Stimulated activated memory B cell treated with anti-CD40 and anti-IgM and Interleukin-4, amounts not matched to agents 10 μg/mL and 1 μg/mL and 100 μg/mL, for 72 hours (primary cell): ENCODE measurements at places on chromosomes 3 and 15.

GRCh38 chr3:169848741-169849140 lies 21.0 kb downstream of the LRRC31 start:
- ATAC-seq, result no peak

DNA sequence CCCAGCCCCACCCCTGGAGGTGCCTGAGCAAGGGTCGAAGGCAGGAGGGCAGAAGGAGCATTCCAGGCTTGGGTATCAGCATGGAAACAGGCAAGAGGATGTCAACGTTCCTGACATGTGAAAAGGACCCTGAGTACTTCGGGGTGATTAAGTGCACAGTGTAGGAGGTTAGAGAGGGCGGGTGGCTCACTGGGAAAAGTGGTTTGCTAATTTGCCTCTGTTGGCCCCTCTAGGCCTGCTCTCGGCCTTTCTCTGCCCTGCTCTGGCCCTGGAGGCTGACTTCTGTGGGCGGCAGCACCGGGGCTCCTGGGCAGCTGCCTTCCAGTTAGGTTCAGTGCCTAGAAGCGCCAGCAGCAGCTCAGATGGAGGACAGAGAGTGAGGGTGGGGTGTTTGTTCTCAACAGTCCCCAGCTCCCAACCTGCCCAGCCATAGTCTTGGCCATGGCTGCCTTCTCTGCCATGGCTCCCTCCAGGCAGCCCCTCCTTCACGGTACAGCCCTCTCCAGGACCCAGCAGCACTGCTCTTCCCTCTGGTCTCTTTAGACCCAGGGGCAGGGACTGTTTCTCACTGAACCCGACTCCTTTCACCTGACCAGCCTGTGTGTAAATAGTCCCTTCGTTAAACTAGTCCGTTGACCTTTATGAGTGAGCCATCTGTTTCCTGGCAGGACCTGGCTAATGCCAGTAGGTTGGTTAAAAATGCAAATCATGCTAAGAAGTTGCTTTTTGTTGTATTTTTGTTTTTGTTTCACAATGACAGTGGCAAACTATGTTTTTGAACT lies 107.1 kb upstream of the TPM1 start:
- ATAC-seq, result peak; percentile 43

DNA sequence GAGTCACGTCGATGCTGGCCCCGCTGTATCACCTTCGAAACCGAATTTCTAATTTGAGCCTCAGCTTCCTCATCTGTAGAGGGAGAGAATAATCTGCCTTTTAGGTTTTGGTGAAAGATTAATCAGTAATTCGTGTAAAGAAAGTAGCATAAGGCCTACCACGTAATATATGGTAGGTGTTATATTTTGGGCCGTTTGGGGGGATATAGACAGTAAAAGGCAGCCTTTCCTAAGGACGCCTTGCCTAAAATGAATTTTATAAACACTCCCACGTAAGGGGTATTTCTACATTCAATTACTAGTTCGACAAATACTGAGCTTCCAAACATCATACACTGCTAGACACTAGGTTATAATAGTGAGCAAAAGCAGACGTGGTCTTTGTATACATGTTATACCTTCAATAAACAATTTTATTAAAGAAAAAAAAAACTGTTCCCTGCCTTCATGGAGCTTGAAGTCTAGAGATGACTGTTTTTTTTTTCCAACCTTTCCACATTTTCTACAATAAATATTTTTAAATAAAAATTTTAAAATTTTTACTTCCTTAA lies 737 bp downstream of the JAGN1 start:
- no peak for ATAC-seq

- ATAC-seq, result no peak
These were observed 155.0 kb downstream of the RSRC1 start for GRCh38 chr3:158264894-158265293.

DNA sequence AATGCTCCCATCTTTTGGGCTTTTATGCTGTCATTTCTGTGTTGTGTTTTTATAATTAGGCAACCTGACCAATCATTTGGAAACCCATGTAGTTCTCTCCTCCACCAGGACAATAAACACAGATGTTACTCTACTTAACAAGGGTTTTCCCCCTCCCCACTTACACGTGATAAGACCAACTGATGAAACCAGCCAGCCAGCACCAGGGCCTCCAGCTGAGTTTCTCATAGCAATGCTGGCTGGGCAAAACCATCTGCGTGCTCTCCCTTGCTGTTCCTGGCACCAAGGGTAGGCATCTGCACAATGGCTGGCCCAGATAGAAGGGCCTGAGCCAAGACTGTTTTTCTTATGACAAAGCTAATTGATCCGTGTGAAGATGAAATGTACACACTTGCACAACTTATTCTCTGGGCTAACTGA lies 310.4 kb downstream of the PLCL2 start:
- peak; percentile 88 for ATAC-seq

GRCh38 chr15:77533578-77534430 lies 98.9 kb downstream of the LINGO1 start:
- ATAC-seq, result no peak

- ATAC-seq, result no peak
These were observed 9.0 kb upstream of the STRIT1 start for GRCh38 chr3:155302481-155302880.

DNA sequence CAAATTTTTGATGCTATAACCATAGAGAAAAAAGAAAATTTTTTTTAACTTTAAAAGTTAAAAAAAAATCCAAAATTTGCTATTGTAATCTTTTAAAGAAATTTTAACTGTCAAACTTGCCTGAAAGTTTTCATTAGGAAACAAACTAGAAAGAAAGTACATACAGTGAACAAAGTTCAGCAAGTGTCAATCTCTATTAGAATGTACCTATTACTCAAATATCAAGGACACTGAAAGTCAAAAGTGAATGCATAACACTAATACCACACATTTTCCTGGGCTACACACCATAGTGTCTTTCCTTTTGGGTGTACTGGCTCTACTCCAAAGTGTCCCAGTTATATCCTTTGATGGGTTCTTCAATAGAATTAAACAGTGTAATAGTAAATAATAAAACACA lies 56.8 kb downstream of the LRRFIP2 start:
- ATAC-seq, result no peak
